AG08395 (cell line): ENCODE measurements at places on chromosomes 2 and 18.
A peak's percentile ranks its signal among the peaks of the same experiment; 100 is the strongest.

DNA sequence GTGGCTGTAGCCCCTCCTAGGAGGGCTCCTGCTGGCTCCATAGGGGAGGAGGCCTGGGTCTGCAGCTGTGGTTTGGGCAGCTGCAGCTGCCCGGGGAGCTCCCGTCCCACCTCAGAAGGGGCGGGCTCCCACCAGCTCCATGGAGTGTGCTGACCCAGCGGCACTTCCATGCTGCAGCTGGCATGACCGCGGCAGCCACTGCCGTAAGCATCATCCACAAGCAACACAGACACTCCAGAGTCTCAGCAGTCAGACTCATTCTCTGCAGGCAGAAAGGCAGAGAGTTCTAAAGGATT is 660.1 kb upstream of the RAB6C start:
- DNase-seq = no peak

GRCh38 chr2:241108271-241109209 is 6.5 kb upstream of the MTERF4 start:
- DNase-seq = no peak

- peak; percentile 84 for DNase-seq
These were observed 133.1 kb downstream of the NEDD4L start for GRCh38 chr18:58177004-58177717.

GRCh38 chr2:239399921-239400595 is 762 bp downstream of the HDAC4 start:
- no peak for DNase-seq

DNA sequence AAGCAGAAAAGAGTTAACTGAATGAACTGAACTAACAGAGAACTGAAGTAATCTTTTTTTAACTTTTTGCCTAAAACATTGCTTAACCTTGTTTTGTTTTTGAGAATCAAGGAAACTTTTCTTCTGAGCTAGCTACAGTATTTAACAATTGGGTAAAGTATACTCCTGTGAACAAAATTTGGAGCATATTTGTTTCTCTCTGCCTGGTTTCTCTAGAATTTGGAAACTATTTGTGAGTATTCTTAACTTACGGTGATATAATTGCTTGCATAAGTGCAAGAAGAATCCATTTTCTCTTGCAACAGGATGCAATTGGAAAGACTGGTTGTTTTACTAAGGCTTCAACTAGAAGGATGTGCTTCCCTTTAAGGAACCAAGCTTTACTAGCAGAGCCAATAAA is 65.9 kb upstream of the FAM98A start:
- DNase-seq = no peak

DNA sequence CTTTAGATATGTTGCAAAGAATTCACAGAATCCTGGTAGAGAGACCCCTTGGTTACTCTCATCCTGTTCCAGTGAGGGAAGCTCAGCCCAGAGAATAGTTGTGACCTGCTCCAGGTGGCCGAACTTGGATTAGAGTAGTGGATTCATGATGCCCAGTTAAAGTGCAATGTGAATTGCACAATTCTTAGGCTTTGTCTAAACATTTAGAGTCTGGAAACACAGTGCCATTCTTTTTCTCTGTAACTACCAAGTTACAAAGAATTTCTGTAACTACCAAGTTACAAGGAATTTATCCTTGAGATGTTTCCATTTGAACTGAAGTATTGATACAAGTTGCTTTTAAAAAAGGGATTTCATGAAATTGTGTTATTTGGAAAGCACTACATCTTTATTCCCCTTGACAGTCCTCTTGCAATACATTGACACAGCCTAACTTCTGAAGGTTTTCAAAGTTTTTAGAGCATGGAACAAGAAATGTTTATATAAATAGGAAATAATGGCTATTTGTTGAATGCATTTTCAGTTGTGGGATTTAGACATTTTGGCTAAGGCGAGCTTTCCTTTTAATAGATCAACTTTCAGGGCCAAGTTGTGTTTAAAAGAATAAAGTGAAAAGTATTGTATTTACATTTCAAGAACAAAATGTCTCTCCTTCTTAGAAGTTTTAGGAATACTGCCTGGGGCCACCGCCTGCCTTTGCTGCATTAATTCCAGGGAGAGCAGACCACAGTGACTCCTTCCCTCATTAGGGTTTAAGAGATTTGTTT is 315.0 kb downstream of the LPIN1 start:
- no peak for DNase-seq

DNA sequence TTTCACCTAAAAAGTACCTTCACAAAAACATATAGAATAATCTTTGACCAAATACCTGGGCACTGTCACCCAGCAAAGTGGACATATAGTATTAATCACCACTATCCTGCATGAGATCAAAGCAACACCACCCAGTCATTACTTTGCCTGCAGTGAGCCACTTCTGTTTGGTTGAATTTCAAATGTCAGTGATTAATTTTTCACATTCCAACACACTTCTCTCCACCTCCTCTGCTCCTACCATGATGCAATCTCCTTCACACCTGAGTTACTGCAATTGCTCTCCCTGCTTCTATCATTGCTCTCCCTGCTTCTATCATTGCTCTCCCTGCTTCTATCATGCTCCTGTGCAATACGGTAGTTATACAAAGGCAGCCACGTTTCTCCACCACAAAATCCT is 106.1 kb upstream of the NETO1 start:
- no peak for DNase-seq

DNA sequence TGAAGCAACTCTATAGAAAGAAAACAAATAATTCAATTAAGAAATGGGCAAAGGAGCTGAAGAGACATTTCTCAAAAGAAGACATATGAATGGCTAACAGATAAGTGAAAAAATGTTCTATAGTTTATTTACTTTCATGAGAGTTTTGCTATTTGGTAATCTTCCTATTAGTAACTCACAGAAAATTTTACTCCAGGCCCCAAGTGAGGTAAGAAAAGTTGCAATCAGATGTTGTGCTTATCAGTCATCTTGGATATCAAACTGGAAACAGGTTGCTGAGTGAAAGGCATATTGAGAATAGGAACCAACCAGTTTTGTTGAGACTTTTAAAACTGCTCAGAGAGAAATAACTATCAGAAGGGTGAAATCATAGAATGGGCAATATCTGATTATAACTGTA is 1179.0 kb upstream of the ACVR2A start:
- DNase-seq = no peak

GRCh38 chr2:191979221-191979730 is 132.4 kb upstream of the CAVIN2 start:
- no peak for DNase-seq

DNA sequence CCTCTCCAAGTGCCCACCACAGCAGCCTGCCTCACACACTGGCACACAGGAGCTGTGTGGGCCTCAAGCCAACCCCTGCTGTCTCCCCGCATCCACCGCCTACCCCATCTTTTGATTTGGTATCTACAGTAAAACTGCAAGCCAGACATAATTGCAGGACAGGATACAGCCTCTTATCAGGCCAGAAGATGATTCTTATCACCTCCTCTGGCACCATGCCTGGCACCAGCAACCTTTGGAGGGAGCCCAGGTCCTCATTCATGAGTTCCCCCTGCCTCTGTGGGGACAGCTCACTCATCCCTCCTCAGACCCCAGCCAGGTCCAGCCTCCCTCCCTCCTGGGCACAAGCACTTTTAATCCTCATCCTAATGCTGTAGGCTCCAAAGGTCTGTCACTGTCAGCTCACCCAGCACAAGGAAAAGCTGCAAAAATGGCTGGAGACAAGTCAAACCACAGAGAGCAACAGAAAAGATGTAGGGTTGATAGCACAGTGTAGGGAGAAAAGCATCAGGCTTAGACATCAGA is 9.7 kb downstream of the RAB11FIP5 start:
- no peak for DNase-seq

- no peak for DNase-seq
These were observed 178.4 kb upstream of the ALPP start for GRCh38 chr2:232200195-232200594.

DNA sequence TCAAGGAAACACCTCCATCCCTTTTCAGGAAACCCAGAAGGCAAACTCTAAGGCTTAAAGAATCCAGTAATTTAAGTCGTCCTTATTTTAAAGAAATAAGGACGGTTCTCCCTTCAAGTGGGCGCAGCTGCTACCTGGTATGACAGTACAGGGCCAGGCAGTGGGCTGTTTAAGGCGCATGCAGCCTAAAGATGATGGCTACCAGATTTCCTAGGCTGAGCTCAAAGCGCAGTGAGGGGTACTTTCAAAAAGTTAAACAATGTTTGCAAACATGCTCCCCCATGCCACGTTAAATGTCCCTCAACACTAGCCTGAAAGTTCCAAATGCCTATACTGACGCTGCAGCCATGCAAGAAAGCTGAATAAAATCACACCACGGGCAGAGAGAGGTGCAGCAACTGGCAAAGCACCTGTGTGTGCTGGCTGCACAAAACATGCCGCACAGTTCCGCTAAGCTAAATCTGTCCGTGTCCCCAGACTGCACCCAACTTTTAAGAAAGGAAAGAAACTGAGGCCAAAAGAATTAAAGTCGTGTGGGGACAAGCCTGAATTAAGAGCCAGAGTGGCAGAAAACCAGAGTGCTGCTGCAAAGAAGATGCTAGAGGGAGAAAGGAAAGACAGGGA is 583 bp downstream of the HIBCH start:
- no peak for DNase-seq

DNA sequence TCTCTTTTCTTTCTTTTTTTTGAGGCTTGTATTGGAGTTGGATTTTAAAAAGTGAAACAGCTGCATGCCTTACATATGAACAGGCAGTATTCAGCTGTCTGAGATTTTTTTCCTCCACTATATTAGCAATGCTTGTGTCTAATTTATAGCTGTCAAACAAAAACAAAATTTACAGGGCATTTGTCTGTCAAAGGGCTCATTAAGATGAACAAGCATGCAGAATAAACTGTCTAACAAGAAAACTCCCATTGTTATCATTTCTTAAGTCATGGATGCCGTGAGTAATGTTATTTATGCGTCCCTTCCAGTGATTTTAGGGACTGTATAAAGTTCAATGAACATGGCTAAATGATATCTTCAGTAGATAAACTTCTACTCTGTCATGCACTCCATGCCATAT is 674.7 kb downstream of the PLCL1 start:
- DNase-seq = no peak

GRCh38 chr2:191351298-191351697 is 106.1 kb downstream of the MYO1B start:
- peak; percentile 43 for DNase-seq

GRCh38 chr2:232600053-232600773 is 33.2 kb upstream of the EFHD1 start:
- DNase-seq = no peak

GRCh38 chr2:25576596-25576995 is 96.8 kb downstream of the DTNB start:
- DNase-seq = no peak

DNA sequence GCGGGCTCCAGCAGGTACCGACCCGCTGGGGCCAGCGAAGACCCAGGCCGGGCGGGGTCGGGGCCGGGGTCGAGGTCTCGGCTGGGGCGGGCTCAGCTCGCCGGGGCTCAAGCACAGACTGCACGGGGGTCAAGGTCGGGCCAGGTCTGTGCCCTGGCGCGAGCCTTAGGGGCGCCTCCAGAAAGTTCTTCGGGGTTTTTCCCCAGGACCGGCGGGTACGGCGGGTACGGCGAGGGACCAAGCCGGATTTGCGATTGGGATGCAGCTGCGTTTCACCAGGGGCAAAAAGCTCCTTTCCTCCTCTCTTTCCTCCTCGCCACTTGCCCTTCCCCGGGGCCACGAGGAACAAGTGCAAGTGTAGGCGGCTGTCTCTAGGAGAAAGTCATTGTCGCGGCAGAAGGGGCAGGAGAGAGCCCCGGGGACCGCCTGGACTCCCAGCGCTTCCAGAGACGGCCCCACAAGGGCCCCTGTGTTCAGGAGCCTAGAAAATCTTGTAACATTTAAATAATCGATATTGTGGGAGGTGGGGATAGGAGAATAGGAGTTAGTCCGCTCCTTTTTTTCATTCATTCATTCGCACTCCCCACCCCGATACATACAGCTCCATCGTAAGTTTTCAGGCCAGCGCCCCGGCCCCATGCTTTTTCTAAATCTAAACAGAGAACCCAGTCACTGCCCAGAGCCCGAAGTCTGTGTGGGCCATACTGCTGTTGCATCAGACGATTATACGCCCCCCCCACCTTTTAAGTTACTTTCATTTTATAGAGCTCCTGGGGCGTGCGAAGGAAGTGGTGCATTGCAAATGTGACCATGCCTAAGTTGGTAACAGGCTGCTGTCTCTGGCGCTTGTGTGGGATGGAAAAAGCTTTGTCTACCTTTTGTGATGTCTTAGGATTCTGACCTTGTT is 679 bp downstream of the PMAIP1 start:
- DNase-seq = no peak

- no peak for DNase-seq
These were observed 127.0 kb upstream of the KLHL14 start for GRCh38 chr18:32899819-32900218.
